Liver (tissue), 10 donors: ENCODE measurements at places on chromosomes 6 and 20.
A peak's percentile ranks its signal among the peaks of the same experiment; 100 is the strongest.

- H3K4me3 ChIP-seq, result no peak overlapping the region
- no peaks in the 10 kb centered on the region for H3K36me3 ChIP-seq
- H3K27ac ChIP-seq, result no peak overlapping the region
- DNase-seq, result no peak
- no peaks in the 10 kb centered on the region for H3K4me1 ChIP-seq
Observed at GRCh38 chr20:57905448-57905847, 195.6 kb upstream of the PMEPA1 start.

- H3K27ac ChIP-seq, result no peak overlapping the region
- no peaks in the 10 kb centered on the region for H3K4me1 ChIP-seq
- no peak overlapping the region for H3K4me3 ChIP-seq
Observed at GRCh38 chr20:63876489-63877036, 11.5 kb downstream of the TPD52L2 start.

DNA sequence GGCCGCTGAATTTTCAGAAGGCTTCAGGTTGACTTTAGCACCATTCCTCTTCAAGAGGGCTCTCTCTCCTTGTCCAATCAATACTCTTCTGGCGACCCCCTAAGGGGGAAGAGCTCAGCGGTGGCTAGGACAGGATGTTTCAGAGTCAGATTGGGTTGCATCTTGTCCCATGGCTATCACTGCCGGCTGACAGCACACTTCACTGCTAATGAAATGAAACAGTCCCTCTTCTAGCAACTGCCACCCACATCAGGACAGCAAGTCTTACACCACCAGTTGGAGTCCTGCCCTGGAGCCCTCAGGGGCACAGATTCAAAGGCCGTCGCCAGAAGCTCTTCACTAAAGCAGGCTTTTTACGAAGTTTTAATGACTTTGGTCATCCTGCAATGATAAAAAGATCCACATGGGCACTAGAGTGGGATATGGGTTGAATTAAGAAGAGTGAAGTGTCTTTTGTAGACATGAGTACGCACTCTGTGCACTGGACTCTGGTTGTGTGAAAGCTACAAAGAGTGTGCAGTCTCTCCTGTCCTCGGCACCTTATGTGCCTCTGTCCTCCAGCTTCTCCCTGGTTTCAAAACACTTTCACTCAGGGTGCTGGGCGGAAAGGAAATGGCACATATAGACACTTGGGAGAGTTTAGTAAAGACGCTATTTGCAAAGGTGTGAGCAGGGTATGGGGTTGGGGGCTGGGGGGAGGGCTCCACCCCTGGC is 66.1 kb upstream of the SLC22A16 start:
- H3K4me1 ChIP-seq, result no peaks in the 10 kb centered on the region
- no peaks in the 10 kb centered on the region for H3K27me3 ChIP-seq
- no peak overlapping the region for H3K4me3 ChIP-seq
- DNase-seq, result no peak
- no peaks in the 10 kb centered on the region for H3K36me3 ChIP-seq

DNA sequence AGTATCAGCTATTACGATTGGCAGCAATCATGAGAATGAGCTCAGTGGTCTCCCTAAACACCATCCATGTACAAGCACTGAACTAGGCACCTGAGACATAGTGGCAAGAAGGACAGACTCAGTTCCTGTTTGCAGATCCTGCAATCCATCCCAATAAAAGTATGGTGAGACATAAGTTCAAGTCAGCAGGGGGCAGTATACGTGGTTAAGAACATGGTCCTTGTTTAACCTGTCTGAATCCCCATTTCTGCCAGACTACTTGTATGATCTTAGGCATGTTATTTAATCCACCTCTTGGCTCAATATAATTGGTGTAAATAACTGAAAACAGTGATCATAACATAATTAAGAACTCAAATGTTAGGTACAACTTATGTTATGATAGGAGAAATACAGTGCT is 33.2 kb upstream of the PNISR start:
- H3K4me3 ChIP-seq, result no peak overlapping the region
- no peaks in the 10 kb centered on the region for H3K27me3 ChIP-seq
- DNase-seq, result no peak
- H3K27ac ChIP-seq, result no peak overlapping the region
- no peaks in the 10 kb centered on the region for H3K36me3 ChIP-seq

DNA sequence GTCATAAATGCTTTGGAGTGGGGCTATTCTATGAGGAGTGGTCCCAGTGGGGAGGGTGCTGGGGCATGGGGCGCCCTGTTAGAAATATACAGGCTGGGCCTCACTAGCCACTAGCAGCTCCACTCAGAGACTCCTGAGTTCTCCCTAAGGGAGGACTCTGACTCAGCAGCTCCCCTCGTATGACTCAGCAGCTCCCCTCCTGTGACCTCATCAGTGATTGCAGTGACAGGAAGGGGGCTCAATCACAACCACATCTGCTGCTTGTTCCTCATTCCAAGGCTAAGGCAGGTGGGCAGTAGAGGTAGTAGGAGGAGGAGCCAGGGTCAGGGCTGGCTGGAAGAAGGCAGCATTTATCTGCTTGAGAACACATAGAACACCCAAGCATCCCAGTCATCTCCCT is 73.7 kb downstream of the PRND start:
- no peak overlapping the region for H3K4me3 ChIP-seq
- no peaks in the 10 kb centered on the region for H3K4me1 ChIP-seq
- no peak for DNase-seq

GRCh38 chr20:37822141-37822601 is 80.8 kb upstream of the VSTM2L start:
- H3K4me3 ChIP-seq, result no peak overlapping the region
- DNase-seq, result no peak
- no peaks in the 10 kb centered on the region for H3K4me1 ChIP-seq
- no peaks in the 10 kb centered on the region for H3K27me3 ChIP-seq
- H3K27ac ChIP-seq, result no peak overlapping the region

GRCh38 chr20:12358655-12359009 is 440.9 kb downstream of the BTBD3 start:
- no peaks in the 10 kb centered on the region for H3K4me1 ChIP-seq
- no peak overlapping the region for H3K4me3 ChIP-seq
- no peak for DNase-seq
- H3K27me3 ChIP-seq, result no peaks in the 10 kb centered on the region
- H3K27ac ChIP-seq, result no peak overlapping the region

- H3K36me3 ChIP-seq, result no peaks in the 10 kb centered on the region
- no peaks in the 10 kb centered on the region for H3K27me3 ChIP-seq
- H3K4me1 ChIP-seq, result no peaks in the 10 kb centered on the region
- no peak overlapping the region for H3K27ac ChIP-seq
- no peak for DNase-seq
Observed at GRCh38 chr6:100344761-100345160, 120.0 kb downstream of the SIM1 start.

GRCh38 chr6:333379-334002 is 41.2 kb downstream of the DUSP22 start:
- no peak overlapping the region for H3K4me3 ChIP-seq
- no peak for DNase-seq
- H3K36me3 ChIP-seq, result no peaks in the 10 kb centered on the region
- H3K27me3 ChIP-seq, result no peaks in the 10 kb centered on the region
- H3K27ac ChIP-seq, result no peak overlapping the region

DNA sequence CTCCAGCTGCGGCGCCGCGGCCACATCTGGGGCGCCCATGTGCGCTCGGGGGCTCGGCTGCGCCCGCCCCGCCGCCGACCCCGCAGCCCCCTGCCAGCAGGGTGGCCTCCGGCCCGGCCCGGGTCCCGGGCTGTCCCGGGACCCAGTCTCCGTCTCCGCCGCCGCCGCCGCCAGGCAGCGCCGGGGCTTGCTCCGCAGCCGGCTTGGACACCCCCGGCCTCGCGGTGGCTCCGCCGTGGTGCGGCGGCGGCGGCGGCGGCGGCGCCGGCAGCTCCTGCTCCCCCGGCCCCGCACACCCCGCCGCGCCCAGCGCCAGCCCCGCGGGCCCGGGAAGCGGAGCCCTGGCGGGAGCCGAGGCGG is 219 bp downstream of the ISM1 start:
- no peak for DNase-seq
- peaks cover 32% of the 10 kb centered on the region for H3K4me1 ChIP-seq
- peak overlapping the region; percentile 92 for H3K4me3 ChIP-seq
- H3K27ac ChIP-seq, result no peak overlapping the region
- no peaks in the 10 kb centered on the region for H3K36me3 ChIP-seq

DNA sequence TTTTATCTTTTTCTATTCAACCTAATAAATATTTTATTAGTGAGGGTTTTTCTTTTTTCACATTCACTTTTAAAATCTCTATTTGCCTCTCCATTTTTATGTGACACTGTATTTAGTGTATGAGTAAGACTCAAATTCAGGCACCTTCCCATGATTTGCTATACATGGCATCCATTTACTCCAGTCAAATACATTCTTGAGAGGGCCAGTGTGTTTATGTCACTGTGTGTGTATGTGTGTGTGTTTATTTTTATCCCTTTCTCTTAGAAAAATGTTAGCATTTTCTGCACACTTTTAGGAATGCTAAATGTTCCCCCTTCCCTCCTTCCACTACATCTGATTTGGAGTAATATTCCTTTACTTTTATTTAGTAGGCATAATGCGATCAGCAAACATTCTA is 290.0 kb downstream of the PACRG start:
- DNase-seq, result no peak
- H3K27ac ChIP-seq, result no peak overlapping the region

DNA sequence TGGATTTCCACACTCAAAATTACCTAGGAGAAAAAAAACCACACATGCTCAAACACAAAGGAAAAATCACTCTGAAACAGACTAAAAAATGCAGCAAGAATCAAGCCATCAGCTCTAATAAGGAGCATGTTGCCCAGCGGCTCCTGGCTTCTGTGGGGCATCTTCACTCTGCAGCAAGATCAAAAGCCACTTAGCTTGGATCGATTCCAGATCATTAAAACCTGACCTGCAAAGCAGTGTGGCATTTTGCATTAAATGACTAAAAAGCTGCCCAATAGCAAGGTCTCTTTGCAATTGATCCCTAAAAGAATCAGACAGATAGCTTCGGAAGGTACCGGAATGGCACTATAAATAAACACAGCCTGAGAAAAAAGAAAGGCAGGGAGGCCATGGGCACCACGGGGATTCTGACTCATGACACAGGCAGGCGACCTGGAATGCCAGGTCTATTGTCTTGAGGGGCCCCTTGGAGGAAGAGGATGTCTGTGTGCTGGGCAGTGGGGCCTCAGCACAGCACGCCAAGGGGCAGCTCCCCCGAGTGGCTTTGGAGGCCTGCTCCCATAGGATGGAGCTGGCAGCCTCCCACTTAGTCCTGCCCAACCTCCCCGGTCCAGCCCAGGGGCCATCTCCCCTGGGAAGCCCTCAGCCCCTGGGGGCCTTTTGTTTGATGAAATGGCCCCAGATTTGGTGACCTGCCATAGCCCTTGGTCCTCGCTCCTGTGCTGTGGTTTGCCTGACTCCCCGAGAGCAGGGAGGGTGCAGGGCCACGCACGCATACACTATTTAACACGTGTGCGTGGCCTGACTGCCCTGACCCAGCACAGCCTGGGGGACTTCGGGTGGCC is 7.6 kb downstream of the LEMD2 start:
- H3K4me3 ChIP-seq, result no peak overlapping the region
- H3K36me3 ChIP-seq, result peaks cover 61% of the 10 kb centered on the region
- H3K4me1 ChIP-seq, result no peaks in the 10 kb centered on the region
- H3K27me3 ChIP-seq, result no peaks in the 10 kb centered on the region
- no peak overlapping the region for H3K27ac ChIP-seq
- DNase-seq, result no peak

GRCh38 chr6:99613409-99613704 is 6.7 kb downstream of the PRDM13 start:
- H3K27me3 ChIP-seq, result peaks cover 14% of the 10 kb centered on the region
- H3K36me3 ChIP-seq, result no peaks in the 10 kb centered on the region
- no peak overlapping the region for H3K4me3 ChIP-seq
- DNase-seq, result peak; percentile 45
- H3K4me1 ChIP-seq, result peaks cover 18% of the 10 kb centered on the region

DNA sequence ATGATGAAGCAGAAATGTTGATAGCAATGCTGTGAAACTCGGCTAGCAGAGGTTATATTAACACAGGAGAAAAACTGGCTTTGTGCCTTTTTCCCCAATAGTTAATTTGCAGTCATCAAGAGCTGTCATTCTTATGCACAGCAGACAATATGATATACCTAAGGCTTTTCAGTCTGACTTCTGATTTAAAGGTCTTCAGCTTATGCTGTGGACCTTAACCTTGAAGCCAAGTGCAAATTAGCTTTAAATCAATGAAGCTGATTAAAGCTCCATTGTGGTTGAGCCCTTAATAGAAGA is 171.6 kb upstream of the ID4 start:
- no peaks in the 10 kb centered on the region for H3K27me3 ChIP-seq
- no peak for DNase-seq
- no peak overlapping the region for H3K27ac ChIP-seq
- peaks cover 1% of the 10 kb centered on the region for H3K4me1 ChIP-seq
- H3K36me3 ChIP-seq, result no peaks in the 10 kb centered on the region

- H3K4me1 ChIP-seq, result no peaks in the 10 kb centered on the region
- no peak overlapping the region for H3K27ac ChIP-seq
- no peak overlapping the region for H3K4me3 ChIP-seq
- no peak for DNase-seq
Observed at GRCh38 chr20:56371977-56372376, 13.2 kb downstream of the FAM210B start.

DNA sequence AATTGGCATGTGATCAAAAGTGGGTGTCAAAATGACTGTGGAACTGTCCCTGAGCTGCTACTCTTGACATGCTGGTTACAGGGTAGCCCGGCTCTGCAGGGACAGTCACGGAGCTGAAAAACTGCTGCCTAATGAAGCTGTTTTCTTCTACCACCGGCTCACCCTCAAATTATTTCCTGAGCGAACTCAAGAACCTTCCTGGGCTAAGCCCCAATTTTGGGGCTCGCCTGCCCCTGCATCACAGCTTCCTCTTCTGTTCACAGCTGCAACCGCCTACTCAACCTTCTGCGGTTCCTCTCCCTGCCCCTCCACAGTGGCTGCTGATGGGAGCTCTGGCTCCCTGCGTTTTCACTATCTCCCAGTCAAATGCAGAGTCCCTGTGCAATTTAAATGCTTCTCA is 110.8 kb upstream of the MLN start:
- no peaks in the 10 kb centered on the region for H3K4me1 ChIP-seq
- no peak overlapping the region for H3K27ac ChIP-seq
- no peak for DNase-seq
- no peaks in the 10 kb centered on the region for H3K27me3 ChIP-seq
- H3K36me3 ChIP-seq, result no peaks in the 10 kb centered on the region
- H3K4me3 ChIP-seq, result no peak overlapping the region

- H3K27me3 ChIP-seq, result no peaks in the 10 kb centered on the region
- H3K4me3 ChIP-seq, result no peak overlapping the region
- no peak overlapping the region for H3K27ac ChIP-seq
- H3K4me1 ChIP-seq, result no peaks in the 10 kb centered on the region
Observed at GRCh38 chr6:97594844-97595243, 311.8 kb upstream of the MMS22L start.
